ENCODE measurements at places on chromosomes 2 and 18.
A peak's percentile ranks its signal among the peaks of the same experiment; 100 is the strongest.

DNA sequence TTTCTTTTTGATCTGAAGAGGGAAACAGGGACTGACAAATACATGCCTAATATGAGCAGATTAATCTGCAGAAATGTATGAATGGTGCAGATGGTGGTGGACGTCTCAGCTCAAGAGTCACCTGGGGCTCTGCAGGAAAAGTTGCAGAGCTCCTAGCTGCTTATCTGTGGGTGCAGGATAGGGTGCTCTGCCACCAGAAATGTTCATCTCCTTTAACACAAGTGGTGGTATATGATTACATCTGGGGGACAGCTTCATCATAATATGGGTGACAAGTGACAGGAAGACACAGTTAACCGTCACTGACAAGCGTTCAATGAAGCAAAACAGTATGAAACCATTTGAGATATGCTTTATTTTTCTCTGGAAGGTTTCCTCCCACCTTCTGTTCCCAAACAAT, 121.2 kb upstream of the LINC00305 start:
- DNase-seq, result no peak

DNA sequence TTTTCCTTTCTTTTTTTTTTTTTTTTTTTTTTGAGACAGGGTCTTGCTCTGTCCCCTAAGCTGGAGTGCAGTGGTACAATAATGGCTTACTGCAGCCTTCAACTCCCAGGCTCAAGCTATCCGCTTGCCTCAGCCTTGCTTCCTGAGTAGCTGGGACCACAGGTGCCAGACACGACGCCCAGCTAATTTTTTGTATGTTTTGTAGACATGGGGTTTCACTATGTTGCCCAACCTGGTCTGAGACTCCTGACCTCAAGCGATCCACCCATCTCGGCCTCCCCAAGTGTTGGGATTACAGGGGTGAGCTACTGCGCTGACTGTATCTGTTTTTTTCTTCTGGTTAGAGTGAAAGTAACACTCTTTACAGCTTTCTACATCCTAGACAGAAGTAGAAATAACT, 240.3 kb upstream of the FBXO11 start:
- DNase-seq, result no peak

DNA sequence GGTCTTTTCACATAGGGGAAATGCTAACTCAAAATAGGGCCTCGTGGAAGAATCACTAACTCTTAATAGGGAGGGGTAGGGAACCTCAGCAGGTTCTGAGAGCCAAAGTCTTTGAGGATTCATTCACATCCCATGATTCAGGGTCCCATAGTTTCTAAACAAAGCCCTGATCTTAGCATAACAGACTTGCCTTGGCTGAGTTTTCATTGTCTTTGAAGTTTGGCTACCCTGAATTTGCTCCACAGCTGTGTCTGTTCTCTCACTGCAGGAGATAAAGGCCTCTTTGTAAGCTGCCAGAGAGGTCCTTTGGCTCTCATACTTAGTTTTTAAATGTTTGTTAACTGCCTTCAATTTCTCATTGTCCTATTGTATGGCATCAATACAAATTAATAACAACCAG, 54.5 kb downstream of the ZDBF2 start:
- no peak for DNase-seq

GRCh38 chr2:203718087-203718486, 11.6 kb downstream of the CD28 start:
- no peak for DNase-seq

DNA sequence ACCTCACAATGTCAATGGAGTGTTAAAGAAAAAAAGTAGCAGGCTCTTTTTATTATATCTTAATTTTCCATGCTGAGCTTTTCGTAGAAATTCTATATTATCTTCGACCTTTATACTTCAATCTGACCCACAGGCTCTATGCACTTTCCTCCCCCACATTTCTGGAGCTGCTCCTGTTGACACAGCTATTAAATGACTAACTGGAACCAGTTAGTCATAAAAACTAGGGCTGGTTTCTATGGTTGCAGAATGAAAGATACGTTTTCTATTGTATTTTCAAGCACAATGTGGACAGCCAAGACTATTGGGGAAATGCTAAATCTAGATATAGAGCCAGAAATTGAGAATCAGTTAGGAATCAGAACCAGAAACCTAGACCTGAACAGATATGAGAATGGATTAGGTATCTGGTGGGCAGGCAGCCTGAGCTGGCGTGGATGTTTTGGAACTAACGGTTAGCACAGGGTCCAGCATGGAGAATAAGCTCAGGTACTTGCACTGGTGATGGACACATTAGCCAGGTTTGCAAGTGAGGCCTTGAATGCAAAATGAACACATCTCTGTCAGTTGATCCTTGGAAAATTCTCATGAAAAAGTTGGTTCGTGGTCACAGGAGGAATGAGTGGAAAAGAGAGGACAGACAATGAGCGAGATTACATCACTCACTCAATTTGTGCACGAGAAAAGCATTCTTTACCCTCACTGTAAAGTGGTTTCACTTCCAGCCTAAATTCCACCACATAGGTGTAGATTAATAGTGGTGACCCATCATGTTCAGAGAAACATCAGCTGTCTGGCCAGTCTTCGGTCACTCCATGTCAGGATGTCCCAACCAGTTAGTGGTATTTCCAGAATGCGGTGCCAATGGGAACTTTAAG, 144.6 kb upstream of the EPHA4 start:
- DNase-seq, result no peak

DNA sequence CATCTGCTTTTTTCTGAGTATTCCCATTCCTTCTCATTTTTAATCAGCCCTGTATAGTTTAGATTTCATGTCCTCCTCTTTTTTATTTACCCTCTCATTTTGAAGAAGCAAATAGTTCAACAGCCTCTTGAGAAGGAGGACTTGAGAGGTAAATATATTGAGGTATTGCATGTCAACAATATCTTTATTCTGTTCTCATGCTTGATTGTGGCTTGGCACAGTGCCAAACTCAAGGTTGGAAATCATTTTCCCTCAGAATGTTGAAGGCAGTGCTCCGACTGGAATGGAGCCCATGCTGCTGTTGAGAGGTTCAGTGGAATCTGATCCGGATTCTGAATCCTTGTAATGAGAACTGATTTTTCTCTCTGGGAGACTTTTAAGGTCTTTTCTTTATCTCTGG, 31.0 kb upstream of the GALNT3 start:
- no peak for DNase-seq

DNA sequence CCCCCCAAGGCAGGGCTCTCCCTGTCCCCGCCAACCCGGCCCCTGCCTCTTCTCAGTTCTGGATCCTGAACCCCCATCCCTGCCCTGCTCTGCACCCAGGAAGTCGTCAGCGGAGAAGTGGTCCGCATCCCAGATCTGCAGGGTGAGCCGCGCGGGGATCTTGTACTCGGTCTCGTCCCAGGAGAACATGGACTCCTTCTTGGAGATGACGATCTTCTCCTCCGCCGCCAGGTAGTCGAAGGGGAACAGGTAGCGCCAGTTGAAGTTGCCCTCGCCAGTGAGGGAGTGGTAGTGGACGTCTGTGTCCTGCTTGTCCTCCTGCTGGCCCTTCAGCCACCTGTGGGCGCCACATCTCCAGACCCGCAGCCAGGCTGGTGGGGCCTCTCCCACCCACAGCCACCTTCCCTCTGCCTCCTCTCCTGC, 16.3 kb downstream of the OTOF start:
- DNase-seq, result no peak

DNA sequence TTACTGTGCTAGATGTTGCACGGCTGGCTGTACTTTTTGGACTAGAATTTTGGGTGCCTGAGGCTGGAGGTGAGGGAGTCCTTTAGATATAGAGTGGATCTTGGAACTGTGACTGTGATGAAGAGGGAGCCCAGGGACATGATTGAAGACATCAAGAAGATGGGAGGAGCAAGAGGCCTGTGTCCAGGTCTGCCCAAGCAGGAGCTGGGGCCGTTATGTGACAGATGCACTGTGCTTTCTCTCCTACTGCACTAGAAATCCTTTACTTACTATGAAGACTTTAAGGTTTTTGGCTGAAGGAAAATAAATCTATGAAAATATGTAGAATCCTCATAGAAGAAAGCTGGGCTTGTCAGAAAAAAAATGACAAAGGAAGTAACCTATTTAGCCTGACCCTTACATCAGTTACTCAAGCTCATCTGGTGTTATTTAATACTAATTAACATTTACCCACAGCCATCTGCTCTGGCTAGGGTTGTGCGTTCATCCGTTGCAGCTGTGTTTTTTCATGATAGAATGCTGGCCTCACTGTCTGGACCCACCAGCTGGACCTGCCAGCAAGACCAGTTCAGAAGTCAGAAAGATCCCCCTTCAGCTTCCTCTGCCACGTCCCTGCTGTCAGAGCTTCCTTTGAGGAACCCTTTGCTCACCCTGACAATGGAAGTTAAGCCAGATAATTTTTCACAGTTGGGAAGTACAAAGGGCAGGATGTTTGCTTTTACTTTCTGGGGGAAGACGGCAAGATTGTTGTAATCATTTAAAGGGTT, 16.7 kb downstream of the TSN start:
- DNase-seq, result no peak

DNA sequence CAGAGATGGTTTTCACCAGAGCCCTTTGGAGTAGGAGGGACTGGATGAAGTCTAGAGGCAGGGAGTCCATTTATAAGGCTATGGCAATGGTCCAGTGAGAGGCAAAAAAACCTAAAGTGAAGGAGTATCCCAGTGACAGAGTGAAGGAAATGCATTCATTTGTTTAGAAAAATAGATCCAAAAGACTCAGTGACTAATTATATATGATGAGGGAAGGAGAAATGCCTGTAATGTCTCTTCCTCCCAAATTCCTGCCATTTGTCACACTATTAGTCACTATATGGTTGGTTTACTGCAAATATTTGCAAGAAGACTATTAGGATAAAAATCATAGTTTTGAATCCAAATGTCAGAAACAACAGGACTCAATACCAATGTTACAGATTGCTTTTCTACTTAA, 104.2 kb downstream of the ZNF521 start:
- no peak for DNase-seq

DNA sequence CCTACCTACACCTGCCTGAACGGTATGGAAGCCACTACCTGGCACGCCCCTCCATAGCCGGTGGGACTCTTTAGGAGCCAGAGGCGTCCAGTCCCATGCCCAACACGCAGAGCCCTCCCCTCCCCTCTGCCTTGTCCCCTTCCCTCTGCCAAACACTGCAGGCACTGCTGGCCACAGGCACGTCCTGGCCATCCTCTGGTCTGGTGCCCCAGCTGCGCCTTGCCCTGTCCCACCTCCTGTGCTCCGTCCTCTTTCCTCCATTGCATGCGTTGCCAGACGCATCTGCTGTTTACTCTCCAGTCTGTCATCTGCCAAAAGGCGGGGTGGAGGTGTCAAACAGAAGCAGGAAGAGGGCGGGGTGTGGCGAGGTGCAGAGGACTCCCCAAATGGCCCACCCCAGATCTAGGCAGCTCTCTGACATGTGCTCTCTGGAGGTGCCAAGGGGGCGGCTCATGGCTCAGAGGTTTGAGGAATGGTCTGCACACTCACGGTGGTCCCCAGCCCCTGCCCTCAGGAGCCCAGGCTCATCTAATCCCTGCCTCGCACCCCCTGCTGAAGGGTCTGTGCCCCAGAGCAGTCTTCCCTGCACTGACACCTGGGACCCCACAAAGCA, 45.1 kb downstream of the HS6ST1 start:
- DNase-seq, result no peak

DNA sequence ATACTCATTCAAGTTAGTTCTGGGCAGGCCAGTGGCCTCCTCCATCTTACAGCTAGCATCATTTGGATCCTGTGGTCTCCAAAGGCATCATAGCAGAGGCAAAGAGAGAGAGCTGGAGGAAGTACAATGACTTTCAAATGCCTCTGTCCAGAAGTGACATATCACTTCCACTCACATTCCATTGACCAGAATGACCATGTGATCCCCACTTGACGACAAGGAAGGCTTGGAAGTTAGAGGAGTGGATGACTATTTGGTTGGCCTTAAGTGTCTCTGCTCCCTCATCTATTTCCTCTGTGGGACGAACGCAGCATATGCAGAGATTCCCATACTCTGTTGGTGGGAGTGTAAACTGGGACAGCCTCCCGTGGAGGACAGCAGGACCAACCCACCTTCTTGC, 27.8 kb upstream of the MLPH start:
- no peak for DNase-seq

GRCh38 chr2:178450524-178450773, 526 bp downstream of the PRKRA start:
- DNase-seq, result peak; percentile 41

GRCh38 chr2:10350761-10351160, 48.1 kb downstream of the HPCAL1 start:
- DNase-seq, result no peak

- DNase-seq, result no peak
Observed at GRCh38 chr2:218381916-218382366, at the start of gene SLC11A1. Gene SLC11A1, plus strand, starts transcription at chr2:218382273. Its CDS starts 96 bp downstream, at chr2:218382369.

DNA sequence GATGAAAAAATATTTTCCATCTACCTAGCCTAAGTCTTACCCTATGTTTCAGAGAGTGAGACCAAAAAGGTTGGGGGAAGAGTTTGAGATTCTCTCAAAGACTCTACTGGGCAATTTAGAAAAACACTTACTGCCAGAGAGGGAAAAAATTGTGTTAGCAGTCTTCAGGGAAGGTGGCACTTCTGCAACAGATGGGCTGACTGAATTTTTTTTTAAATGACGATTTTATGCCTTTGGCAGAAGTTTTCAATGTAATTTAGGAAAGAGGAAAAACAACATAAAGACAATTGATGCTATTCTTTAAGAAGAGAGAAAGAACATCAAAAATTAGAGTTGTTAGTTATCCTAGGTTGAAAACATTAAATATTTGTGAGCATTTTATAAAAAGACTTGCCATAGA, 1894.5 kb upstream of the PIK3C3 start:
- DNase-seq, result no peak

DNA sequence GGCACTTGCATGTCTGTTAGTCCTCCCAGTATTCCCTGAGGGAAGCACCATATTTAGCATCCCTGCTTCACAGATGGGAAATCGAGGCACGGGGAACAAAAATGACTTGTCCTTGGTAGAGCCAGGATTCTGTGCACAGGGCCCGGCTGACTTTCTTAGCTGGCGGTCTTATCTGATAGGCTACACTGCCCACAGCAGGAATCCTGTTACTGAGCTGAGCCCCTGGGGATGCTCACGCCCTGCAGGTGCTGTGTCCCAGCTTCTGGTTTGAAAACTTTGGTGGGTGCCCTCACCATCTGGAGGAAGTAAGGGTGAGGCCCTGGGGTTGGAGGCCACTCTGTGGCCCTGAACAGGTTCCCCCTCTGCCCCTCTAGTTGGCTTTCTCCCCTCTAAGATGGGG, 68.4 kb upstream of the MCFD2 start:
- no peak for DNase-seq

DNA sequence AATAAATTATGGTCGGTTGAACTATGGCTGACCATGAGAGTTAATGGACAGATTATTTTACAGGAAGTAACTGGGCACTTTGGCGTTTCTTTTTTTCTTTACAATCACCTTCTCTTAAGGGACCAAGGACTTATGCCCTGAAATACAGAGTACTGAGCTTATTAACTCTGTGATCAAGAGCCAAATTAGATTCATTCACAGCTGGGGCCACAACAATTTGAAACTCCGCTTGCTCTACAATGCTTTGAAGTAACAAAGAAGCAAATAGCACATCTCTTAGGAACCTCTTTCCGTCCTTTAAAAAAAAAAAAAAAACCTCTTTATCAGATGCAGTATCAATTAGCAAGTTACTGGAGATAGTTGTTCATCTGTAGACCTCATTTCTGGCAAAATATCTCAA, 112.0 kb downstream of the LYPD6 start:
- no peak for DNase-seq

Data from GM12891 (cell line).